ENCODE measurements at places on chromosomes 2 and 18.

DNA sequence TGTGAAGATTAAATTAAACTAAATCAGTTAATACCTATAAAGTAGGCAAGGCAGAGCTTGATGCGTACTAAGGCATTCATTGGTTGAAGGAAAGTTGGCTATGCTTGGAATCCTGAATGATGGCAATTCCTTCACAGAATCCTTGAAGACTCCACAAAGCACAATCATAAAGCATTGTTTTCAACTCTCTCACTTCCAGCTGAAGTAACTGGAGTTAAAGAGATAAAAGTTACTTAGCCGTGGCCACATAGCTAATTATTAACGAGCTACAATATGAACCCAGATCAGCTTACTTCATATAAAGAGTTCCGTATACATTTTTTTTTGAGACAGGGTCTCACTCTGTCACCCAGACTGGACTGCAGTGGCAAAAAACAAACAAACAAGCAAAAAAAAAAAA lies 483.9 kb upstream of the DDX18 start:
- DNase-seq = no peak

DNA sequence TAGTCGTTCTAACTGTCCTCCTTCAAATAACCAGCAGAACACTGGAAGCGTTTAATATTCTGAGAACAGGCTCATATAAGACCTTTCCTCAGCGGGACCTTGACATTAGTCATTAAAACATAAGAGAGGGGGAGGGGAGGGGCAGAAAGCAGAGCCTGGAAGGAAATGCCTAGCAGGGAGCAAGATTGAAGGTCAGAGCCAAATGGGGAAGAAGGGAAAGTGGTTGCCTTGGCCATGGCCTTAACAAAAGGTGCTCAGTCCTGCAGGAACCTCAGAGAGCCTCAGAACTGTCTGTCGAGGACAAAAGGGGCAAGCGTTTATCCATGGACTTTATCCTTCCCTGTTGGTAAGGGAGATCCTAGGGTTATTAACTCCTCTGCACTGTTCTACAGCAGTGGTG lies 856 bp upstream of the PLA2R1 start:
- no peak for DNase-seq

DNA sequence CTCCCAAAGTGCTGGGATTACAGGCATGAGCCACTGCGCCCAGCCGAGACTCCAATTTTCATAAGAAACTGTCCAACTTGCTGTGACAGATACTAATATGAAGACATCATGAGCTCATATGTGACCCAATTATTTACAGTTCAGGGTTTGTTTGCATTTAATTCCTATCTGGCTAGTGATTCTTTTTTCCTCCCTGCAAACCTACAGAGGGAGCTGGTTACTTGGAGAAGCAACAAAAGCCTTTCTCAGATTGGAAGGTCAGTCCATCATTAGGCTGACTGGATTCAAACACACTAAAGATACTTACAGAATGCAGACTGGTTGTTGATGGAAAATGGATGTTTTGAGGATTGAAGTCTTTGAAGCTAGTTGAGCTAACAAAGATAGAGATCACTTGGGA lies 176.4 kb downstream of the ANKRD44 start:
- no peak for DNase-seq

GRCh38 chr2:156489750-156490465 lies 53.7 kb downstream of the GPD2 start:
- DNase-seq = no peak

DNA sequence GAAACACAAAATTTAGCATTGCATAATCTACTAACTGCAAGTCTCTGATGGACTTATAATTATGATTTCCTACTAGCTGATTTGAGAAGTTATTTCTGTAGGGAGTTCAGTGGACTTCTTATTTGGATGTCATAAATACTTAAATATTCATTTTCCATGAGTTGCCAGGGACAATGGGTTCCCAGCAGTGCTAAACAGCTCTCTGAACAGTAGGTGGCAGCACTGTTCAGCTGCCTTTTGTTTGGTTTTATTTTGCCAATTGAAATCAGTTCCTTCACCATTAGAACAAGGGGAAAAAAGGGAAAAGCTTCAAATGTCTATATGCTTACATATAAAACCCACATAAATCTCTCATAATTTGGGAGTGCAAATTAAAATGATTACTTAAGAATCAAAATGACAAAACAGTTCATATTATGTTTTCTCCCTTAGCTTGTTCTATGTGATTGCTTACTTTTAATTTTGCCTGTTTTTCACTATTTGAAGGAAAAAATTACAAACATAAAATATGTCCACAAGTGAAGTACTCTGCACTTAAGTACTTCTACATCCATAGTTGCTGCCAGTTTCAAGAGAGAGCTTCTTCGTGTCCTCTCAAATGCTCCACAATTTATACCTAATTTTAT lies 898.9 kb downstream of the CPS1 start:
- no peak for DNase-seq

- no peak for DNase-seq
These were observed 596.6 kb downstream of the XIRP2 start for GRCh38 chr2:167484875-167485274.

Data from activated effector memory CD4-positive, alpha-beta T cell treated with Interleukin-2 at 50 U/mL for 16 hours (primary cell).